ENCODE measurements at places on chromosomes 13 and 19.

DNA sequence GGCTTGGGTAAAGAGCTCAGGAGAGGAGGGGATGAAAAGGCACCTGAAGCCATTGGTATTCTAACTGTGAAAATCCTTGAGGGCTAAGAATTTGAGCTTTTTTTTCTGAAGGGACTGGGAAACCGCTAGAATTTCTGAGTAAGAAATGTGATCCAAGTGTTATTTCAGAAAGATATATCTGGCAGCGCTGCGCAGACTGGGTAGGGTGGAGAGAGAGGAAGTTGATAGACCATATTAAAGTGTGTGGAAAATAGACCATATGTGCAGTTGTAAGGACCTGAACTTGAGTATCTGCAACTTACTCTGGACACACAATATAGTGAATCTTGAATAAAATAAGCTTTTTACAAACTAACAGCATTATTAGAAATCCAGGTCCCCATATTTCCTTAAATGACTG is 427.4 kb downstream of the NDFIP2 start:
- DNase-seq: no peak

DNA sequence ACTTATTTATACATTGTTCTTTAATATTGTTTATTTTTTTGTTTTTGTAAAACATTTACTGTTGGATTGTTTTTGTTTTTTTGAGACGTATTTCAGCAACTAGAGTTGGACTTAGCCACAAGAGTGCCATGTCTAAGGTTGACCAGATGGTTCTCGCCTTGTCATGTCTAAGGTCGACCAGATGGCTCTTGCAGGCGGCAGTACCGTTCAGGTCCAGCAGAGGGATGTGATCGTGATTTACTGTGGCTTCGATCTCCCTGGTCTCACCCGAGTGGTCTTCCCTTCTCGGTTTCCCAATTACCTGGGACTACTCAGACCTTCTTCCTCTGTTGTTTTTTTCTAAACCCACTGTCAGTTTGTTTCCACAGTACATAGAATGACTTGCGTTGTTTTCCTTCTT is 1438.6 kb downstream of the UQCRFS1 start:
- no peak for DNase-seq

- no peak for DNase-seq
Observed at GRCh38 chr13:50512474-50513299, 330.8 kb downstream of the DLEU7 start.

GRCh38 chr13:82248762-82249161 is 1633.5 kb downstream of the SLITRK1 start:
- DNase-seq: no peak

- no peak for DNase-seq
Observed at GRCh38 chr19:869245-870177, 10.0 kb downstream of the CFD start.

DNA sequence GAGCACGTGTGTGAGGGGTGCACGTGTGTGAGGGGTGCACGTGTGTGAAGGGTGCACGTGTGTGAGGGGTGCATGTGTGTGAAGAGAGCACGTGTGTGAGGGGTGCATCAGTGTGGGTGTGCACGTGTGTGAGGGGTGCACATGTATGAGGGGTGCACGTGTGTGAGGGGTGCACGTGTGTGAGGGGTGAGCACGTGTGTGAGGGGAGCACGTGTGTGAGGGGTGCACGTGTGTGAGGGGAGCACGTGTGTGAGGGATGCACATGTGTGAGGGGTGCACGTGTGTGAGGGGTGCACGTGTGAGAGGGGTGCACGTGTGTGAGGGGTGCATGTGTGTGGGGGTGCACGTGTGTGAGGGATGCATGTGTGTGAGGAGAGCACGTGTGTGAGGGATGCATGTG is 15.7 kb downstream of the RASA3 start:
- DNase-seq: no peak
